Amygdala (tissue), 56 donors: ENCODE measurements at places on chromosomes 1 and 21.

DNA sequence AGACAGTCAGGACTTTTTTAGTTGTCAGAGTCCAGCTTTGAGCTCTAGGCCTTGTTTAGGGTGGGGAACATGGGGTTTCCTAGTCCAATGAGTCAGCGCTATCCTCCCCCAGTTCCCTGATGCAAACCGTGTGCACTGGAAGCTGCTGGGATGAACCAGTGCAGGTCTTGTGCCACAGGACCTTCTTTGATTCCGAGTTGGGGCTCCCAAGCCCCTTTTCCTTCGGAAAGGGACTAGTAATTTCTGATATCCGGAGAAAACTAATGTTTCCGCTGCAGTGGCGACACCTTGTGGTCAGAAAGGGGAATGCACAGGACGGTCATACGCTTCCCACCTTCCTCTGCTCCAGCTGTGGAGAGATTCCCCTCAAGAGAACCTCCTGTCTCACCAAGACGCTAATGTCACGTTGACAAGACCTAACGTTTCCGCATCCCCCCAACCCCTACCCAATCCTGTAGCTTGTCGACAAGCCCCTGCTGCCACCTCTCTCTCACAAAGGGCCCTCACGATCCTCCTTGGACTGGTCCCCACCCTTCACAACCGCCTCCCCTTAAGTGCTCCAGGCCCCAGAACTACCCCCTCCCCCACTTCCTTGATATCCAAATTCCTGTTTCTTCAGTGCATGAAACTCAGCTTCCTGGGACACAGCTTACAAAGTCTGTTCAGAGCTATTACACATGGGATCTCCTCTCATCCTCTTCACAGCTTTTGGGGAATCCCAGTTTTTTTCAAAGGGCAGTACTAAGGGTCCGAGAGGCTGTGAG, 30.9 kb downstream of the GPA33 start:
- DNase-seq, result peak; percentile 21

DNA sequence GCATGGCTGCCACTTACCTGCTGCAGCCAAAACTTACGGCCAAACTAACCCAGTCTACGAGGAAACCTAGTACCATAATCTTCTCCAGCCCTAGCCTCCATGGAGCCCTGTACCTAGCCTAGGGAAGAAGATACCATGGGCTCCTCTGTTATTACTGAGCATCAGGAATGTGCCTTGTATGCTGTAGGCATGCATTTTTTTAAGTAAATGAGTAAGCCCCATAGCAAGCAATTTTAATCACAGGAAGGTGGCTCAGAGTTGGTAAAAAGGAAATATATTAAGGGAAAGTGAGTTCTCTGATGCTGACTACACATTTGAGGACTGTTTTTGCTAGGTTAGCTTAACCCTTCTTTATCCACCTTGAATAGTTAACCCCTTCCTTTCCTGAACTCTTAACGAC, 21.2 kb downstream of the NFASC start:
- no peak for DNase-seq

DNA sequence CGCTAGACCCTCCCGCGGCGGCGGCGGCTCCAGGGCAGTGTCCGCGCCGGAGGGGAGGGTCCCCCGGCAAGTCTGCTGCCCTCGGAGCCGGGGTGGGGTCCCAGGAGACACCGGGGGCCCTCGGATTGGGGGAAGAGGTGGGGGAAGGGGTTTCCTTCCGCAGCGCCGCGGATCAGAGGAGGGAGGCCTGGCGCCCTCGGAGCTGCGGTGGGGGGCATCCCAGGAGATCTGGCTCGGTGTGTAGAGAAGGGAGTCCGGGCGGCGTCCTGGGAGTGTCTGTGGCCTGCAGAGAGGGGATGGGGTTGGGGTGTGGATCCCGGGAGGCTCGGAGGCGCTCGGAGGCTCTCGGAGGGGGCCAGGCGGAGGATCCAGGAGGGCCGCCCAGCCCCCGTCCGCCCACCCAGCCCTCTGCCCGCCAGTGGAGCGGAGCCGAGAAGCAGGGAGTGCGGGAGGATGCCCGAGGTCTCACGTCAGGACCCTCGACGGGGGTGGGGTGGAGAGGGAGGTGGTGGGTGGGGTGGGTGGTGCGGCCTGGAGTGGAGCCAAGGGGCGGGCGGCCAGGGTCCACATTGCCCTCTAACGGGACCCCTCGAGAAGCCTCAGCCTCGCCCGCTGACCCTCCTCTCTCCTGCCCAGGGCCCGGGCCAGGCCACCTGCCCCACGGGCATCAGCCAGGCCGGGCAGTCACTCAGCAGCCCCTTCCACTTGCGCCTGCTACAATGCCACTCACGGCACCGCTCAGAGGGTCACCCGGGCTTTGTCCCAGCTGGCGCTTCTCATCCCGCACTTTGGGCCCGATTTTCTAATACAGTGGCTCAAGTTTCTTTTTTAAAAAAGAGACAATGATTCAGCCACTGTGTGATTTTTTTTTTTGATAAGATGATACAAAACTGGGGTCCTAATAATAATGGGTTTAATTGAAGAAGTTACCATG, 60.2 kb upstream of the ARHGEF16 start:
- DNase-seq, result no peak

GRCh38 chr1:63813829-63814277, 40.0 kb downstream of the ROR1 start:
- no peak for DNase-seq

DNA sequence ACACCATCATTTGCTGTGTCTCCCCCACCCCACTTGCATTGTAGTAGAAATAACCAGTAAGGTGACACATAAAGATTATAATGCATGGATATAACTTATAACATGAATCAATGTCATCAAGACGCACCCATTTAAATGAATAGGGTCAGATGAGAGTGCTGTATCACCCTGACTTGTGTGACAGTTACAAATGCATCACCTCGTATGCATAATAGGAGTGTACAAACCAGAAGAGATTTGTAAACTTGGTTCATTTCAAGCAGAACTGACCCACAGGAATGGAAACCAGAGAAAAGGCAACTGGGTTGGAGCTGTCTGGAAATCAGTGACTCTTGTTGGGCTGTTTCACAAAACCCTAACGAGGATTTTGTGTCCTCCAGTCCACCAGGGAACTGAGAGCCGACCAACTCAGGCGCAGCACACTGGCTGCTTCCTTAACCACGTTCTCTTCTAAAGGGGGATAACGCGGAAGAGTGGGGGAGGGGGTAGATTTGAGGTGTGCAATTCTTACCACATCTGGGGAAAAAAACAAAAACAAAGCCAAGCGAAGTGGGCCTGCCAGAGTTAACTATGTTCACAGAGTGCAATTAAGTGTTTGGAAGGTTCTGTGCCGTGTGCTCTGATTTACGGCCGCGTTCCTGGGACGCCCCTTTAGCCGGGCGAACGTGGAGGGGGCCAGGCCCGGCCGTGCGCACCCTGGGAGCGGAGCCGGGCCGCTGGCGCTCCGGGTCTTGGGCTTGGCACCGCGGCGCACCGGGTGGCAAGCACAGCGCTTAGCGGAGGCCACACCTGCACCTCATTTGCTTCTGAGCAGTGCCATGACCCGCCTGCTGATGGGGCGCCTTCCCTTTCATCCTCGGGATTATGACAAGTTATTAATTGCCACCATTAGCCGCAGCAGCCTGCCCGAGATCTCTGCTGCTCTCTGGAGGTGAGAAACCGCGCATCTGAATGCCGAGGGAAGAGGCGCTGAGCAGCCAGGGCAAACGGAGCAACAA, 248.8 kb upstream of the FOXD3 start:
- DNase-seq, result peak; percentile 3

DNA sequence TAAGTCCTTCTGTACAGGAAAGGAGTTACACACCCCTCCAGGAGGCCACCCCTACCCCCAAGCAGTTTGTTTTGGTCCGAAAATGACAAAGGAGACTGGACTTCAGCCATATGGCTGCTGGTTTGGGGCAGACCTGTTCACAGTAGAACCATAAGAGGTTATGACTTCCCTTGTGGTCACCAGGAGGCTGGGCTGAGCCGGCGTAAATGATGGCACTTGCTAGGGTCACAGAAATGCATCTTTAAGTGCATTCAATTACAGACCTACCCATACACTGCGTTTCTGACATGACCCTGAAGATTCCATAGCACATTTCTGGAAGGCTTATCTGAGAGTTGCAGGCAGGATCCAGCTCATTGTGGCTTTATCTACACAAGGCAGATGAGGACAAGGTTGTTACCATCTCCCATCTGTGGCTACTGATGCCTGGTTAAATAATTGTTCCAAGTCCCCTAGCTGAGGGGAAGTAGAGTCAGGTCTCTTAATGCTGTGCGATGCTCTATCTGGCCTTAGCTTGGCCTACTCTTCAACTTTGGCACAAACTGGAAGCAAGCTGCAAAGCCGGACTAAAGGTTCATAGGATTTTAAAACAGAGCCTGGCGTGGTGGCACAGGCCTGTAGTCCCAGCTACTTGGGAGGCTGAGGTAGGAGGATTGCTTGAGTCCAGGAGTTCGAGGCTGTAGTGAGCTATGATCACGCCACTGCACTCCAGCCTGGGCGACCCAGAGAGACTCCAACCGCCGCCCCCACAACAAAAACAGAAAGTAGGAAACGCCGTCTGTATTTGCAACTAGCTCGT, 1.7 kb upstream of the TRIM67 start:
- no peak for DNase-seq

- DNase-seq, result no peak
Measured at GRCh38 chr1:223870617-223871574, 25.1 kb upstream of the TP53BP2 start.

DNA sequence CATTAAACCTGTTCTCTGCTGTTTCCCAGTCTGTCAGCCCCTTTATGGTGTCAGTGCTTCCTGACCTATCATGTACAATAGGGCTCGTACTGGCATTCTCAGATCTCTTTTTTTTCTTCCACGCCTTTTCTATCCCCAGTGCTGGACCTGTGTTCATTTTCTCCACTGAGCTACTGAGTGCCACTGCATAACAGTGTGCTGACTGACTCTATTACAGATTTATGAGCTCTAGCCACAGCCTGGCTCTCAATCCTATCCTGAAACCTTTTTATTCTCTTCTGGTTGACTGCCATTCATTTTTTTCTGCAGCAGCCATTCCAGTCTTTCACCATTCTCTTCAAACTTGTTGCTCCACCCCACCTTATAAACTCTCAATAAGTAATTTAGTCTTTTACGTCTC, 59.6 kb upstream of the MACF1 start:
- DNase-seq, result no peak

- no peak for DNase-seq
Measured at GRCh38 chr1:156100205-156100995, 14.1 kb upstream of the LMNA start.

DNA sequence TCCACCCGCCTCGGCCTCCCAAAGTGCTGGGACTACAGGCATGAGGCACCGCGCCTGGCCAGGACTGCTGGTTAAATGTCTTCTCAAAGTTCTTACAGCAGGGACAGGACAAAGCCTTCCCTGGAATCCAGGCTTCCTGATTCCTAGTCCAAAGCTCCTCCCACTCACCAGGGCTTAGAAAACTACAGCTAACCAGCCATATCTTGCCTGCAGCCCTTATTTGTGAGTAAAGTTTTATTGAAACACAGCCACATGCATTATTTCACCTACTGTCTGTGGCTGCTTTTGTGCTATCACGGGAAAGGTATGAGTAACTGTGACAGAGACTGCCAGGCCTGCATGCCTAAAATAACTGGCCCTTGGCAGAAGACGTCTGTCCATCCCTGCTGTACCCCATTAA, 24.4 kb downstream of the TMCO4 start:
- DNase-seq, result no peak

- no peak for DNase-seq
Measured at GRCh38 chr1:66112744-66113400, 320.2 kb downstream of the PDE4B start.

DNA sequence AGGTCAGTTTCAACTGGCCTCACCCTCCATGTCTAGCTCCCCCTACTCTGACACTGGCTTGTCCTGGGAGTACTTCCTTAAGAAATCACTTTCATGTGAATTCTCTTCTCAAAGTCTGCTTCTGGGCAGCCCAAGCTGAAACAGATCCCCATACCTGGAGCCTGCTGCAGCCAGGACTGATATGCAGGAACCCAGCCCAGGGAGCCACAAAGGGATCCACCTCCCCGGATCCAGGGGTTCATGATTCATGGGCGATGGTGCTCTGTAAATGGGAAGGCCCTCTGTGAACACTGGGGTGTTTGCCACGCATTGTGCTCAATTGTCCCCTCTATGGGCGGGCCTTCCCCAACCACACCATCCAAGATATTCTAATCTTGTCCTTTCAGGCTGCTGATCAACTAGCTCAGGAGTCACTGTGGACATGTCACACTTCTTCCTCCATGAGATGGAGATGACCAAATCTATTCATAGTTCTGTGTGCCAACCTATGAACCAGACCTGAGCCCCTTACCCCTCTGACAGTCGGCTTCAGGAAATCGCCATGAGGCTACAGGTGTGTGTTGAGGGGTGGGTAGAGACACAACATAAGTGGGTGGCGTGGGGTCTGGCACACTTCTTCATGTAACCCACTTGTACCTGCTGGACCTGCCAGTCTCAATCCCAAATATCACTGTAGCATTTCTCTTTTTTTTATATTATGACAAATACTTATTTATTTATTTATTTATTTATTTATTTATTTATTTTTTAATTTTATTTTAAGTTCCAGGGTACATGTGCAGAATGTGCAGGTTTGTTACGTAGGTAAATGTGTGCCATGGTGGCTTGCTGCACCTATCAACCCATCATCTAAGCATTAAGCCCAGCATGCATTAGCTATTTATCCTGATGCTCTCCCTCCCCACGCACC, 41.8 kb downstream of the RUNX3 start:
- DNase-seq, result no peak

DNA sequence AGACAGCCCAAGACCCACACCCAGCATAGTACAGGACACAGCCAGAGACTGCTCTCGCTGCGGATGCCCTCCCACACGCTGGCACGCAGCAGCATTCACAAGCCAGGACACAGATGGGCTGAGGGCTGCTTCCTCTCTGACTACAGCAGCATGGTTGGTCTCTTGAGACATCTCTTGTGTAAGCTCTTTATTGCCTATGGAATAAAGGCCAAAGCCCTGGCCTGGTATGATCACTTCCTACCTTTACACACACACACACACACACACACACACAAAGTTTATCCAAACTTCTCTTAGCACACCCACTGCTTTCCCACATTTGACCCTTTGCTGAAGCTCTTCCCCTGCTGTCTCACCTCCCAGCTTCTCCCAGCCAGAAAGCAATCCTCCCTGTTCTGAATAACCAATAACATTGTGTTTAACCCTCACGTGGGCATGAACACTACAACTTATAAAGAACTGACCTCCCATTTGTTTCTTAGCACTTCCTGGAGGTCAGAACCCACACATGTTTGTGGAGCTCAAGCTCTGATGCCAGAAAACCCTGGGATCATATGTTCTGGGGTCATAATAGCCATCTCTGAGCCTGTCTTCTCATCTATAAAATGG, 1.2 kb upstream of the LUZP1 start:
- DNase-seq, result peak; percentile 33

- DNase-seq, result no peak
Measured at GRCh38 chr1:25616987-25617624, 515 bp downstream of the MAN1C1 start.

DNA sequence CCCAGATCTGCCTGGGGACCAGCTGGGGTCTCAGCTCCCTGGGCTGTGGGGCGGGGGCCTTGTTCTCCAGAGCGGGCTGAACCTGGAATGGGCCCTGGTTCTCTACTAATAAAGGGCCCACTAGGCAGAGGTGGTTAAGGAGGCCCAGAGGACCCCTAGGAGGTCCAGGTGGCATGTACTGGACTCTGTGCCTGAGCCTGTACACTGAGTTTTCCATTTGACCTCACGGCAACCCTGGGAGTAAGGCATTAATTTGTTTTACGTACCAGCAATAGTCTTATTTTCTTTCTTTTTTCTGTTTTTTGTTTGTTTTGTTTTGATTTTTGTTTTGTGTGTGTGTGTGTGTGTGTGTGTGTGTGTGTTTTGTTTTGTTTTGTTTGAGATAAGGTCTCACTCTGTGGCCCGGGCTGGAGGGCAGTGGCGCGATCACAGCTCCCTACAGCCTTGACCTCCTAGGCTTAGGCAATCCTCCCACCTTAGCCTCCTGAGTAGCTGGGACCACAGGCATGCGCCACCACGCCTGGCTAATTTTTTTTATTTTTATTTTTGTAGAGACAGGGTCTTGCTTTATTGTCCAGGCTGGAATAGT, 19.6 kb upstream of the FAM131C start:
- DNase-seq, result no peak
